H54 (cell line): ENCODE measurements at places on chromosomes 12 and 14.

- peak; percentile 59 for DNase-seq
Observed at GRCh38 chr12:7142056-7142644, 12.0 kb downstream of the CLSTN3 start.

- no peak for DNase-seq
Observed at GRCh38 chr12:114938487-114939210, 254.7 kb upstream of the TBX3 start.

DNA sequence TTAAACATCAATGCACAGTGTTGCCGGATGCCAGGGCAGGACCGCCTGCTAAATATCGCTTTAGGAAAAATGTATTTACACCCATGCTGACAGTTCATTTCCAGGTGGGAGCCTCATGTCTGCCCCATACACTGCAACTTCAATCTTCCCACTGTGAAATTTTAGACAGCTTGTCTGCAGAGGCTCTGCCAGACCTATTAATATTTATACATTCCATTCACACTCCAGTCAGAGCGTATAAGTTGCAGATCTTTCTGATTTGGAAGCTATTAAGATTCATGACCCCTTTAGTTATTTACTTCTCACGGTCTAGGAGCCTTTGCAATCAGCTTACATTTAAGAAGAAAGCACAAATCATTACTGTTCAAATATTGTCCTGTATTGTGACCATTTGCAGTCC lies 357.4 kb downstream of the ATP23 start:
- no peak for DNase-seq

DNA sequence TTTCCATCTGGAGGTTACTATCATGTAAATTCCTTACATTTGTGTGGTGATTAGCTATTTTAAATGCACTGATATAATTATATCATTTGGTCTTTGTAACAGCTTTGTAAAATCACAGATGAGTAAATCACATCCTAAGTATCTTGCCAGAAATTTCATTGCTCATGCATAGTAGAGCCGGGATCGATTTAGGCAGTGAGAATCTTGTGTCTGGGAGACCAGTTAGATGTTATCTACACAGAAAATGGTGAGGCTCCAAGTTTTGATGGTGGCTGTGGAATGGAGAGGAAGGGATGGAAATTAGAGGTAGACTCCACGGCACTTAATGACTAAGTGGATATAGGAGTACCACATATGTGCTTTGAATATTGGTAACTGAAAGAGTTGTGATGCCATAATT lies 156.3 kb downstream of the MSRB3 start:
- DNase-seq = no peak

- no peak for DNase-seq
Observed at GRCh38 chr12:662566-663292, 516 bp downstream of the NINJ2 start.

DNA sequence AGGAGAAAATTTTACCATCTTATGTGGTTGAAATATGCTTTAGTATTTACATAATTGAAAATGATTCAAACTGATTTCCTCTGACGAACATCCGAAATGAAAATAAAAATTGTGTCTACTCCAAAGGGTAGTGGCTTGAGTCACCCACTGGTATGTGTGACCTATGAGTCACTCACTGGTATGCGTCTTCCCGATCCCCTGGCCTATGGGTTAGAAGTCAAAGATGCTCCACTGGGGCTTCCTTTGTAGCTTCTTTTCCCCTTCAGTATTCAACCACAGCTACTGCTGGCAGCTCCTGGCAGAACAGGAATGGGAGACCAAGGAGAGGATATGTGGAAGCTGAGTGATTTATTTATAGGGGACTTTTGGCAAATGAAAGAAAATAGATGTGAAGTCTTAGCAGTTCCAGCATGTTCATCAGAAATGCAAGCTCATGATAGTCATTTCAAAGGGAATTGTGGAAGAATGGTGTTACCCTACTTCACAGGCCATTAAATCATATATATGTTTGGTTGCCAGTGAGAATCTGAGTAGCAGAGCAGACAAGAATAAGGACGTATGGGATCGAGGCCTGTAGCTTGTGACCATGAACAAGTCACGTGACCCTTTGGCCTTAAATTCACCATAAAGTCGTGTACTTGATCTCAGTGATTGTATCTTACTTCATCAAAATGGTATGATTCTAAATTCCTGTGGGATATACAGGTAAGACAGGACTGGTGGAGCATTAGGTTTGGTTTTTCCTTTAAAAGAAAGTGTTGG lies 108.3 kb downstream of the CRADD start:
- no peak for DNase-seq

- no peak for DNase-seq
Observed at GRCh38 chr12:53645165-53645564, 19.0 kb upstream of the ATF7 start.

DNA sequence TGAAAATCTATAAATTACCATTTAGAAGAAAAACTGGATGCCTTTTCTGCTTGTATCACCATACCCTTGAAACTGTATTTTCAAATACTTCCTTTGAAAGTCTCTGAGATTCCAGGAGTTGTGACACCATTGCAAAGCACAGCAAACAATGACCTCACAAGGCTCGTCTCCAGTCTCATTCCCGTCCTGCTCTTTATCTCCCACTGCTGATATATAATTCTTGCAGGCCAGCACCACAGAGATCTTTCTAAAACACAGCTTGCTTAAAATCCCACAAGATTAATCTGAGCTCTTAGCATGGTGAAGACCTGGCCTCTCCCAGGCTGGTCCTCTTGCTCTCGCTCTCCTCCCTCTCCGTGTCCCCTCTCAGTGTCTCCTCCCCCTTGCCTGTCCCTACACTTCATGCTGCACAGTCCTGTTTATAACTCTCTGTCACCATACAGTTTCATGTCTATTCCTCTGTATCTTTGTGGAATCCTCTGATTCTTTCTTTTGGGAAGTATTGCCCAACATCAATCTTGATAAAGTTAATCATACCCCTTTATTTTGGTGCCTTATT lies 51.8 kb downstream of the ZFYVE21 start:
- no peak for DNase-seq

- no peak for DNase-seq
Observed at GRCh38 chr12:52358575-52359350, 8.5 kb downstream of the KRT85 start.

DNA sequence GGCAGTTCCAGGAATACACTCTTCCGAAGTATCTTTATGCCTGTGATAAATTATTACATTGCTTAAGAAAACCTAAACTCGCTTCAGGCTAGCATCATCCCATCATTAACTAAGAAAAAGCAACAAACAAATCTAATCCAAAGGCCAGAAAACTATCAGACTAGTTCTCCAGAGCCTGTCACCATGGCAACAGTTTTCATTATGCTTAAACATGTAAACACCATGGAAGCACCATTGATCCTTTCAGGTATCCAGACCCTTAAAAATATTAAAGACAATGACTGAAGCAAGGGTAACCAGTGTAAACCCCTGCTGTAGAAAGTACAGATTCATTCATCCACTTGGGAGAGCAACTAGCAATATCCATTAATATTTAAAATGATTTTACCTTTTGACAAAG lies 9.8 kb downstream of the DAD1 start:
- no peak for DNase-seq

- DNase-seq = no peak
Observed at GRCh38 chr12:2344885-2345284, 292.1 kb downstream of the CACNA1C start.

DNA sequence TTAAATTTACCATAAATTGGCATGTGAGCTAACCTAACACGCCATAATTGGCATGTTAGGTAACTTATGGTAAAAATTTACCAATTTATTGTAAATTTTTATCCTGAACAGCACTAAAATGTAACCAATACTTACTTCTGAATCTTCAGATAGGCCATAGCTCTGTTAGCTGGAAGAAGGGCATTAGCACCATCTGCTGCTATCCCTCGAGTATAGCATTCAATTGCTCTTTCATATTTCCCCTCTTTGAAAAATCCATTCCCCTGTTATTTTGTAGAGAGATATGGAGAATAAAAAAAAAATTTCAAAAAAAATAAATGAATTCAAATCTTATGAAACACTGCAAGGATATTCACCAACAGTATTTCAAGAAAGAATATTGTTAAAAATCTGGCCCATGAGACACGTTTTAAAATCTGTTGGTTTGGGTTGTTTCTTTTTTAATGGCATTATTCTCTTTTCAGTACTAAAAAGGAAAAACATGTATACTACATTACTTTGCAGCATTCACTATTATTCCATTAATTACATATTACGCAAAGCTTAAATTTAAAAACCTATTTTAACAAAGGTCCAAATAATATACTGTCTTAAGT lies 19.1 kb downstream of the RPAP3 start:
- DNase-seq = no peak

GRCh38 chr12:130083002-130083401 lies 79.3 kb upstream of the FZD10 start:
- no peak for DNase-seq

DNA sequence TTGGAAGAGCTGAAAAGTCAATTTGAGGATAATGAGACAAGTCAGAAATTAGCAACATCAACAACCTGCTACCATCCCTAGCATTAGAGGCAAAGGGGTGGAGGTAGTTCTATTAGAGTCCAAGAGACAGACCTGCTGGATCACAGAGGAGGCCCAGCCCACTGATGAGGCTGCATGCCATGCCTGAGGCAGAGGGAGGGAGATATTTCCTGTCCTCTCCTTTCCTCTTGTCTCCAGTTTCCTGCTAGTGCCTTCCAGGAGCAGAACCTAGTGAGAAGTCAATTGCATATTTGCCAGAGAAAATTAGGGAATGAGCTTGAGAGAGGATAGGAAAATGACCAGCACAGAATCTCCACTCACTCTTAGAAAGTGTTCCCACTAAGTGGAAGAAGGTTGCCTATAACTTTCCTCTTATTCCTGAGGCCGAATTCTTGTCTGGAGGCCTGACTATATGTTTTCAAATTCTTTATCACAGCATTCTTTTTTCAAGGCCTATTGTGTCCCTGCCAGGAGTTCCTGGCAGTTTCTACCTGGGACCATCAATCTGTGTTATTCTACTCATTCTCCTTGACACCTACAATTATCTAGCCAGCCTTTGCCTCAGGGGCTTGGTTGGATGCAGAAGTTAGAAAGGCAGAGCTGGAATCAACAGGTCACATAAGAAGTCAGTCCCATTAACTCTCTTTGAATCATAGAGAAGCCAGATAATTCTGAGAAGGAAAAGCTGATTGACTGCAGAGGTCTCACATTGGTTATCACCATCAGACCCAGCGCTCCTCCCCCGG lies 121.9 kb downstream of the EMP1 start:
- DNase-seq = no peak

- DNase-seq = no peak
Observed at GRCh38 chr14:38070061-38070588, 137.6 kb upstream of the SSTR1 start.

GRCh38 chr12:44510510-44510909 lies 365.6 kb downstream of the NELL2 start:
- no peak for DNase-seq

DNA sequence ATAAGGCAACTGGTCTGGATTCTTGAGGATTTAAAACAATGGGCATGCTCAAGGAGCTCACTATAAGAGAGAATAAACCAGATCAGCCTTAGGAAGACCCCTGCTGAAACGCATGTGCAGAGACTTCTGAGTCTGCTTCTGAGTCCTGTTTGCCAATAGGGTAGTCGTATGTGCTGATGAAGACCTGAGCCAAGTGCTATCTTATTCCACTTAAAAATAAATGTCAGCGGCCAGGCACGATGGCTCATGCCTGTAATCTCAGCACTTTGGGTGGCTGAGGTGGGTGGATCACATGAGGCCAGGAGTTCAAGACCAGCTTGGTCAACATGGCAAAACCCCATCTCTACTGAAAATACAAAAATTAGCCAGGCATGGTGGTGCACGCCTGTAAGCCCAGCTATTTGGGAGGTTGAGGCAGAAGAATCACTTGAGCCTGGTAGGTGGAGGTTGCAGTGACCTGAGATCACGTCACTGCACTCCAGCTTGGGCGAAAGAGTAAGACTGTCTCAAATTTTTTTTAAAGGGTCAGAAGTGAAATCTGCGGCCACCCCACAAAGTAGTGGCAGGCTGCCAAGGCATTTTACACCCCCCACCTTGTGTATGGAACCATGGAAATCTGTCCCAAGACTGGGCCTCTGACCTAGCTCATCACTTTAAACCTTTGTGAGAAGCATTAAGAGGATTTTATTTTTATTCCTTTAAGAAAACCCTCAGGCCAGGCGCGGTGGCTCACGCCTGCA lies 20.3 kb downstream of the RFC5 start:
- DNase-seq = no peak

DNA sequence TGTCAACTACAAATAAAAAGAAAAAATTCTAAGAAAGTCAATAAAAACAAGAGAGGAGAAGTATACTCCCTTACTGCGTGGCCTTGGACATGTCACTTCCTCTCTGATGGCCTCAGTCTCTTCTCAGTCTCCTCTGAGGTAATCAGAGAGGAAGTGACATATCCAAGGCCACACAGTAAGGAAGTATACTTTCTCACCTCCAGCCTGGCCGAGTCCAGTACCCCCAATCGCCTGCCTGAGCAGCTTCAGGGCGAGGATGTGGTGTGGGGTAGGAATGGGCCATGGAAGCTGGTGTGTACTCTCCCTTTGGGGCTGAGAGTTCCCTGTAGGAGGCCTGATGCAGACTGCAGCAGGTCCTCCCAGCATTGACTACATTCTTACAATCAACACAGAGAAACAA lies 15.8 kb downstream of the VDR start:
- no peak for DNase-seq

- DNase-seq = no peak
Observed at GRCh38 chr12:70240673-70241072, 2.6 kb upstream of the CNOT2 start.

DNA sequence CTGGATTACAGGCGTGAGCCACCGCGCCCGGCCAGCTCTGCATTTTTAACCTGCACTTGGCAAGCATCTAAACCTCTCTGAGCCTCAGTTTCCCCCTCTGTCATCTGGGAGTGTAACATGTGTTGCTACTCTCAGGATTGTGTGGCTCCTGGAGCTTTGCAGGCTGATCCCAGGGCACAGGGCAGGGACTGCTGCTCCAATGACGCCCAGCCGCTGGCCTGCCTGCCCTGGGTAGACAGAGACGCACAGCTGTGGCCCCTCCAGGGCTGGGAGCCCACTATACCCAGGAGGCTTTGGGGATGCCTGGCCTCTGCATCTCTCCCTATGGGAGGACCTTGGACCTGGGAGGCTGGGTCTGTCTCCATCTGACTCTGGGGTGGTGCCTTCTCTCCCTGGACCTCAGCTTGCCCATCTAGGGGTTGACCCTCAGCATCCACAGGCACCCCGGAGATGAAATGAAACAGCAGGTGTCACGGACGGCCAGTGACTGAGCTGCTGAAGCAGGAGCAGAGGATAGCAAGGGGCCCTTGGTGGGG lies 13.7 kb downstream of the ARL6IP4 start:
- DNase-seq = no peak

GRCh38 chr14:54625112-54625511 lies 58.2 kb downstream of the SAMD4A start:
- no peak for DNase-seq
